ENCODE measurements at places on chromosomes 6 and 20.

GRCh38 chr6:79461205-79461604 lies 76.0 kb downstream of the LCA5 start:
- no peak for DNase-seq

DNA sequence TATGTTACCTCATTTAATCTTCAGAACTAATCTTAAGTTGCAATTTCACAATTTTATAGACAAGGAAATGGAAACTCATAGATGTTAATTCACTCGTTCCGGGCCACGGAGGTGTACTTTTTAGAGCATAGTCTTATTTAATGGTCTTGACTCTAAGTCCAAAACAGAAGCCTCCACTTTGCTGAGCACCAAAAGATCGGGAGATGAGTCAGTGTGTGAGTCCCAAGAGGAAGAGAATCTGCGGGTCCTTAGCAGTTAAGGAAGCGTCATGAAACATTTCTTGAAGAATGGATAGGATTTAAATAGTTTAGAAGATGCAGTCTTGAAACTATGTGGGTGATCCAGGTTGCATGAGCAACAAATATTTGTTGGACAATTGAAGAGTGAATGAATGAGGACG lies 231.8 kb upstream of the QKI start:
- no peak for DNase-seq

DNA sequence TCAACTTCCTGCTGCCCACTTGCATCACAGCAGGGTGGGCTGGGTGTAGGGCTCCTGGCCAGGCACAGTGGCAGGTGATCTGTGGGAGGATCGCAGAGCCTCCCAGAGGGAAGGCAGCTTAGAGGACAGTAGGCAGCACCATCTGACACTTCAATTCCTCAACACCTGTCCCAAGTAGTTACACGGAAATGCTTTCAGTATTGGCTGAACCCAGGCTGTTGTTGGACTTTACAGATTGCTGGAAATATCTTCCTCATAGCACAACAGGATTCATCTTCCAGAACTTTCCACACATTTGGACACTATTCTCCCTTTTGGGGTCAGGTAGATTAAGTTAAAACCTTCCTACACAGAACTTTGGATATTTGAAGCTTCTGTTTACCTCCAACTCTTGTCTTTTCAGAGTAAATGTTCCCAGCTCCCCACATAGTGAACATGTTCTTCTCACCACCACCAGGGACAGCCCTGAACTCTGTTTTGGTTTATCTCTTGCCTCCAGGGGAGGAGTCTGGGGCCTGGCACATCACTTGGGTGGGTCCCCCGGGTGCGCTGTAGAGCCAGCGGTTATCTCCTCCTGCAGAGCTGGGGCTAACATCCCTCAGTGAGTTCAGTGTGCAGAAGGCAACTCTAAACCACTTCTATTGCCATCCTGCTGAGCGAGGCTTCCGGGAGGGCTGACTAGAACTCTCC lies 3.5 kb upstream of the SLC22A2 start:
- DNase-seq = no peak

GRCh38 chr20:34389954-34390555 lies 27.0 kb downstream of the ITCH start:
- no peak for DNase-seq

DNA sequence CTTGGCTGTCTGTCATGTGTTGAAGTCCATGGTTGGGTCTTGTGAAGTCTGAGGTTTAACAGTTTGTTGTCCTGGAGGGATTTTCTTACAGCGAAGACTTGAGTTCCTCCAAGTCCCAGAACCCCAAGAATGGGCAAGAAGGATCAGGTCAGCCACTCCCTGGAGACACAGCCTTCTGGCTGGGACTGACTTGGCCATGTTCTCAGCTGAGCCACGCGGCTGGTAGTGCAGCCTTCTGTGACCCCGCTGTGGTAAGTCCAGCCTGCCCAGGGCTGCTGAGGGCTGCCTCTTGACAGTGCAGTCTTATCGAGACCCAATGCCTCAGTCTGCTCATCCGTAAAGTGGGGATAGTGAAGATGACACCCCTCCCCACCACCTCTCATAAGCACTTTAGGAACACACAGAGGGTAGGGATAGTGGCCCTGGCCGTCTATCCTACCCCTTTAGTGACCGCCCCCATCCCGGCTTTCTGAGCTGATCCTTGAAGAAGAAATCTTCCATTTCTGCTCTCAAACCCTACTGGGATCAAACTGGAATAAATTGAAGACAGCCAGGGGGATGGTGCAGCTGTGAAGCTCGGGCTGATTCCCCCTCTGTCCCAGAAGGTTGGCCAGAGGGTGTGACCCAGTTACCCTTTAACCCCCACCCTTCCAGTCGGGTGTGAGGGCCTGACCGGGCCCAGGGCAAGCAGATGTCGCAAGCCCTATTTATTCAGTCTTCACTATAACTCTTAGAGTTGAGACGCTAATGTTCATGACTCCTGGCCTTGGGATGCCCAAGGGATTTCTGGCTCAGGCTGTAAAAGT lies 43.5 kb downstream of the SIRPA start:
- no peak for DNase-seq

GRCh38 chr6:138555421-138555988 lies 56.2 kb upstream of the NHSL1 start:
- DNase-seq = no peak

GRCh38 chr6:97150932-97151331 lies 132.1 kb downstream of the MMS22L start:
- DNase-seq = no peak

DNA sequence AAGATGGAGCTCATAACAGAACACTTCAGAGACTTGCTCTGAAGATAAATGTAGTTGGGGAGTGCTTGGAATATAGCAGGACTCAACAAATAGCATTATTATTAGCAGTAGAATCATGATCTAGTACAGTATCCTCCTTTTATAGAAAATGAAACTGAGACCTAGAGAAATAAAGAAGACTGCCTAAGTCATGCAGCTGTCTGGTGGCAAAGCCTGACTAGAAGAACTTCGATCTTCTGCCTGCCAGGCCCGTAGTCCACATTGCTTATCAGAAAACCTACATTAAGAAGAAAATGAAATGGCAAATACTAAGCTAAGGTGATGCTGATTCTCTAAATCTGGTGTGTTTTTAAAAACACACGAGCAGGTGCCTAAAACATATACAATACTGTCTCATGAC lies 46.4 kb upstream of the DST start:
- DNase-seq = no peak

GRCh38 chr6:164523087-164523654 lies 786.2 kb downstream of the C6orf118 start:
- DNase-seq = no peak

DNA sequence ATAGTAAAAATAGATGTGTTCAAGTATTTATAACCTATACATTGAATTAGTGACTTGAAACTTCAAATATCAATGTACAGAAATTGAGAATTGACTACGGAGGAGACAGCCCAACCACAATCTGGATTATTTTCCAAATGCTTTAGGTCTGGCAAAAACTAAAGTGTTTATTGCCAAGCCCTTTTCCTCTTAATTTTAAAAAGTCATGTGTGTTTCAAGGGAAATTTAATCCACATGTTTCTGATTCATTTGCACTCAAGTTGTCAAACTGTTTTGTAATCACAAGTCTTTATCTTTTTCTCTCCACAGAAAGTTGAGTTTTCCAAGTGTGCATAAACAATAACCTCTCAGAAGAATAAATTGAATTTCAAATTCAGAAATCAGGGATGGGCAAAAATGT lies 350.8 kb upstream of the RSPO3 start:
- DNase-seq = no peak

DNA sequence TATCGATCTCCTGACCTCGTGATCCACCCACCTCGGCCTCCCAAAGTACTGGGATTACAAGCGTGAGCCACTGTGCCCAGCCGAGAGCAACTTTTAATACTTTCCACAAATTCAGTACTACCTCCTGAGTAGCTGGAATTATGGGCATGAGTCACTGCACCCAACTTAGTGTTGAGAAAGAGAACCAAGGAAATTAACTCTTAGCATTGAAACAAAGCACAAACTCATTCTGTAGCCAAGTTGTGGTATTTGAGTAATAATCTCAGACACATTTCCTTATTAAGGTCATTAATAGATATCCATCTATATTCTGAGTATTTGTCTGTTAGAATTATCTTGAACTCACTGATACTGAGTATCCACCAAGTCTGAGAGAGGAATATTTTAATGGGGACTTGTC lies 14.3 kb upstream of the ELOVL2 start:
- DNase-seq = no peak

- DNase-seq = no peak
These were observed 284.9 kb upstream of the TBX18 start for GRCh38 chr6:85049282-85049681.

- DNase-seq = no peak
These were observed 129.9 kb downstream of the SMAP1 start for GRCh38 chr6:70797625-70798024.

- DNase-seq = no peak
These were observed 59.0 kb upstream of the NELFCD start for GRCh38 chr20:58922036-58922435.

GRCh38 chr20:32495217-32495565 lies 89.9 kb downstream of the NOL4L start:
- no peak for DNase-seq

DNA sequence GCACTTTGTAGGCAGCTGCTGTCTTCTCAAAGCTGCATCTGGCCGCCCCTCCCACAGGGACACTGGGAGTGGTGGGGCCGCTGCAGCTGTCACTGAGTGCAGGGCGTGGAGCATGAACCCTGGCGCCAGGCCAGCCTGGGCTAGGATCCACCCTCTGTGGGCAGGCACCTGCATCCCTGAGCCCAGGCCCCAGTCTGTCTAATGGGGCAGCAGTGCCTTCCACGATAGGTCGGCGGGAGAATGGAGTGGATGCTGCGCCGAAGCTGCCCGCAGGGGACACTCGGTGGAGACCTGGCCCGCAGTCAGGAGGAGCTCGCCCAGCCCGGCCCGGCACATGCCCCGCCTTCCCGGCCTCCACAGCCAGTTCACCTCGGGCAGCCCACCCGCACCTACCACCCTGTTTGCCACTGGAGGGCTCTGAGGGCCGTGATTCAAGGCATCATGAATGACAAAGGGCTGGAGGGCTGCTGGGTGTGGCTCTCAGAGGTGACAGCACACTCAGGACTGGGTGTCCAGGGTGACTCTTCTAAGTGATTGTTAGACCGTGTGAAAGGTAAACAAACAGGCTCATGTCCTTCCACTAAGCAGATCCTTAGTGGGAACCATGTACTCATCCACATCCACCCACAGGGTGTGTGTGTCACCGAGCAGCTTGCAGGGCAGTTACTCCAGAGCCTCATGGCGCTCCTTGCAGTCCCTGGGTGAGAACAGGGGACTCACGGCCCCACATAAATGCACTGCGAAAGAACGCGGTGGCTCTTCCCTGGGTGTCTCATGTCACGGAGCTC lies 133.9 kb downstream of the AGPAT4 start:
- DNase-seq = no peak

GRCh38 chr6:141133346-141133745 lies 999.4 kb upstream of the GJE1 start:
- no peak for DNase-seq

GRCh38 chr6:17429383-17430061 lies 36.1 kb downstream of the CAP2 start:
- DNase-seq = no peak

DNA sequence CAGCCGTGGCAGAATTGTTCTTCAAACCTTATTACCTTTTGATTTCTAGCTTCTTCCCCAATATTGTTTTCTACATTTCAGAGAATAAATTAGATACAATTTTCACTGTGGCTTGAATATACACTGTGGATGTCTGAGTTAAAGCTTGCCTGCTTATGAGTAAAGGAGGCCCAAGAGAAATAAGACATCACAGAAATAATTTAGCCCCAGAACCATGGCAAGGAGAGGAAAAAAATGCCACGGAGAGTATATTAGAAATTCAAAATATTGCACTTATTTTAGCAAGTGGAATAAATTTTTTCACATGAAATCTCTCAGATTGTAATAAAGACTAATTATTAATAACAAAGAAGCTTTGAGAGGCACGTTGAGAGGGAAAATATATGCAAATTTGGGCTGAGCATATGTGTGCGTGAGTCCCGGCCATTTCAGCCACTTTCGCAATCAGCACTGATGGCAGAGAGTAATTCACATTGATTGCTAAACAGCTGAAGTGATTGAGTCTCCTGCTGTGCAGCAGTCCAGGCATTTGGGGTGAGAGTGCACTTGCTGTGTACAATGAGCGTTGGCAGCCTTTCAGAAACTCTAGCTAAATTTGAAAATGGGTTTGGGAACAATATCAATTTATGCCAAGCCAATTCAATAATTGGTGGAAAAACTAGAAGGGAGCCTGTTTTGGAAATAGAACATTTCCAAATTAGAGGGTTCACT lies 596.0 kb downstream of the EPM2A start:
- DNase-seq = no peak

- no peak for DNase-seq
These were observed 110.9 kb upstream of the SSTR4 start for GRCh38 chr20:22924046-22924737.

DNA sequence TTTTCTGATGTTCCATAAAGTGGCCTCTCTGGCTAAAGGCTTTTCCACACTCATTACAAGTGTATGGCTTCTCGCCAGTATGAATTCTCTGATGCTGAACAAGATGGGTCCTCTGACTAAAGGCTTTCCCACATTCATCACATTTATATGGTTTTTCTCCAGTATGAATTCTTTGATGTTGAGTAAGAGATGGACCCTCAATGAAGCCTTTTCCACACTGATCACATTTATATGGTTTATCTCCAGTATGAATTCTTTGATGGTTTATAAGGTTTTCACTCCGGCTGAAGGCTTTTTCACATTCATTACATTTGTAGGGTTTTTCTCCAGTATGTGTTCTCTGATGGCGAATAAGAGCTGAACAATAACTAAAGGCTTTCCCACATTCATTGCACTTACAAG lies 20.4 kb downstream of the ZNF184 start:
- DNase-seq = no peak

DNA sequence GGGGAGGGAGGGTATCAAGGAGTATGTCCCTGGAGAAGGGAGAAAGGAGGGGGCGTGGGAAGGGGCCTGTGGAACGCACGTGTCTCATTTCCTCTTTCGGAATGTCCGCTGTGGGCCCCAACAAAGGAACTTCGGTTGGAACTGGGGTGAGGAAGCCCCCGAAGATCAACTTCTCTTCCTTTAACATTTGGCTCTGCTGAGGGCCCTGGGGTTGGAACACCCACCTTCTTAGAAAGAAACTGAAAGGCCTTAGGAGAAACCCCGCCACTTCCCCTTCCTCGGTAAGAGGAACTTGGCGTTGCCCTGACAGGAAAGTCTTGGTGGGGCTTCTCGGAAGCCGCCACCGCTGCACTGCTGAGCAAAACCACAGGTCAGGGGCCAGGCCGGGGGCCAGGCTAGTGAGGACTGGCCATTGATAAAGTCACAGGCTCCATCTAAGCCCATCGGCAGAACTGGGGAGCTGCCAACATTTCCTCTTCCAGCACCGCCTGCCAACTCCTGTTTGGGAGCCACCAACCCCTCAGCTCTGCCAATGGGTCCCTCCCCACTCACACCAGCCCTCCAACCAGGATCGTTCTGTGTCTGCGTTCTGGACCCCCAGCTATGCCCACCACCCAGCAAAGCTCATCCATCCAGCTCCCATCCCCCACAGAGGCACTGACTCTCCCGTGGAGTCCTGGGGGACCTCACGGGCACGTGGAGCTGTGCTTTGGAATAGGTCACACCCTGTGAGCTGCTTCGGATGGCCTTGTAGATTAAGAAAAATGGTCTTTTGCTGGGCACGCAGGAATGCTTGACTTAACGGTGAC lies 44.8 kb downstream of the FGD2 start:
- DNase-seq = no peak

GRCh38 chr6:169845426-169846285 lies 94.2 kb downstream of the ERMARD start:
- DNase-seq = no peak

GRCh38 chr6:25173951-25174474 lies 105.2 kb upstream of the CARMIL1 start:
- no peak for DNase-seq

Data from activated CD8-positive, alpha-beta memory T cell treated with anti-CD3 and anti-CD28 coated beads for 1 hour (primary cell).